ENCODE measurements at places on chromosomes 13 and 19. TPM values are rescaled to one million over a fixed set of nuclear protein-coding genes. Genes with fewer than 3 reads are reported as not detected.

The DENND1C gene
- not detected for total RNA-seq

The SIGLEC5 gene
- not detected for total RNA-seq

The PSG11 gene
- total RNA-seq, result not detected

The LILRB5 gene
- total RNA-seq, result not detected

The ZNF93 gene
- total RNA-seq, result 33.2 TPM

The COMMD6 gene
- total RNA-seq, result 73.2 TPM

The ZNF850 gene
- total RNA-seq, result 8.8 TPM

The CGB1 gene
- not detected for total RNA-seq

The GJA3 gene
- total RNA-seq, result not detected

The FCAR gene
- total RNA-seq, result not detected

The PRRG2 gene
- 0.94 TPM for total RNA-seq

The ZNF100 gene
- total RNA-seq, result 21.0 TPM

The CDADC1 gene
- 12.8 TPM for total RNA-seq

The RNF6 gene
- total RNA-seq, result 21.3 TPM

All from parietal lobe (tissue), 2 donors.